ENCODE measurements at places on chromosomes 2 and 18.

- H3K27ac ChIP-seq, result no peak overlapping the region
- H3K36me3 ChIP-seq, result no peaks in the 10 kb centered on the region
- H3K4me1 ChIP-seq, result no peaks in the 10 kb centered on the region
- H3K27me3 ChIP-seq, result no peaks in the 10 kb centered on the region
- H3K4me3 ChIP-seq, result no peak overlapping the region
- DNase-seq, result no peak
Observed at GRCh38 chr18:12580630-12581342, 77.1 kb downstream of the SPIRE1 start.

DNA sequence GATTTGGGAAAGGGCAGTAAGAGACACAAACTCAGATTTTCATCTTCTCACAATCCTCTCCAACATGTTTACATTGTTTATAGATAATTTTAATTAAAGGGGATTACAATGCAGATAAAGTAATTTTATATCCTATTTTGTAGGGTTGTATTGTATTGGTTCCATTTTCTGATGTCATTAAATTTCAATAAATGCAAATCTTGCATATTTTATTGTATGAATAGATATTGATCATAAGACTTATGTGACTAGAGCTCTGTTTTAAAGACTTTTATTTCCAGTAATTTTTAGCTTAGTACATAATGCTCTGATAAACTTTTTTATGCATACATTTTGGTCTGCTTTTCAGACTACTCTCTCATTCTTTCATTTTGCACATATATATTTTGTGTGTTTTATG is 819.6 kb downstream of the TSN start:
- no peak overlapping the region for H3K27ac ChIP-seq
- H3K4me1 ChIP-seq, result no peaks in the 10 kb centered on the region
- no peaks in the 10 kb centered on the region for H3K36me3 ChIP-seq
- no peaks in the 10 kb centered on the region for H3K27me3 ChIP-seq

GRCh38 chr2:38203446-38203810 is 127.5 kb upstream of the CYP1B1 start:
- H3K4me3 ChIP-seq, result no peak overlapping the region
- no peaks in the 10 kb centered on the region for H3K36me3 ChIP-seq
- no peaks in the 10 kb centered on the region for H3K27me3 ChIP-seq
- H3K27ac ChIP-seq, result no peak overlapping the region
- DNase-seq, result no peak
- no peaks in the 10 kb centered on the region for H3K4me1 ChIP-seq

DNA sequence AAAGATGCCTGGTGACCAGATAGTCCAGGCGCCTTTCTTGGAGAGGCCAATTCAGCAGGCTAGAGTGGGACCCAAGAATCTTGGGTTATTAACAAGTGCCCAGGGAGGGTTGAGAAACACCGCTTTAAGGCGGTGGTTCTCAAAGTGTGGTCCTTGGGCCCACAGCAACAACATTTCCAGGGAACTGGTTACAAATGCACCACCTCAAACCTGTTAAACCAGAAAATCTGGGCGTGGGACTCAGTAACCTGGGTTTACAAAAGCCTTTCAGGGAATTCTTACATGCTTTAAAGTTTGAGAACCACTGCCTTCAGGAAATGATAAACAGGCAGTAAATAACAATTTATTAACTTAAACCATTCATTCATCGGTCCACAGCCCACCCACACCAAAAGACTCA is 92.5 kb downstream of the SP3 start:
- DNase-seq, result no peak
- no peaks in the 10 kb centered on the region for H3K27me3 ChIP-seq
- H3K27ac ChIP-seq, result no peak overlapping the region

- peak overlapping the region; percentile 41 for H3K27ac ChIP-seq
- peaks cover 9% of the 10 kb centered on the region for H3K4me1 ChIP-seq
- DNase-seq, result peak; percentile 80
- H3K4me3 ChIP-seq, result peak overlapping the region; percentile 84
Observed at GRCh38 chr2:74414881-74415761, 6.3 kb downstream of the C2orf81 start.

- H3K27me3 ChIP-seq, result no peaks in the 10 kb centered on the region
- no peak for DNase-seq
- H3K4me1 ChIP-seq, result peaks cover 16% of the 10 kb centered on the region
- peaks cover 4% of the 10 kb centered on the region for H3K36me3 ChIP-seq
- peak overlapping the region; percentile 62 for H3K4me3 ChIP-seq
- H3K27ac ChIP-seq, result no peak overlapping the region
Observed at GRCh38 chr2:241559323-241560161, 997 bp downstream of the BOK start.

DNA sequence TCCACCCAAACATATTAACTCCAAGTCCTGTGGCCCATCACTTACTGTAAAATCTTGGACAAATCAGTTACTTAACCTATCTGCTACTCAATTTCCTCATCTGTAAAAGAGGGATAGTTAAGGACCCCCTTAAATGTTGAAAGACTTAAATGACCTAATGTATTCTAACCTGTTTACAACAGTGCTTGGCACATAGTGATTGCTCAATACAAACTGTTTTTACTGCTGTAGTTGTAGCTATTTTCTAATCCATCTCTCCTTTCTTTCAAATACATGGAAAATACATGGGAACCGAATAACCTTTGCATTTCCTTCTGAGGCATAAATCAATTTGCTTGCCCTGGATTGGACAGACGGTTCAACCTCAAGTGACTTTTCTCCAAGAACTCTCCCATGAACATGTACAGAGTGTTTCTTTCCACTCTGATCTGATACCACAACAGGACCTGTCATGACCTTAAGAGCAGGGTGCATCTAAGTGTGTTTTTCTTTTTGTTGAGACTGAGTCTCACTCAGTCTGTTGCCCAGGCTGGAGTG is 2.7 kb downstream of the LNPK start:
- no peak overlapping the region for H3K4me3 ChIP-seq
- H3K27me3 ChIP-seq, result no peaks in the 10 kb centered on the region
- no peaks in the 10 kb centered on the region for H3K36me3 ChIP-seq
- DNase-seq, result no peak
- H3K4me1 ChIP-seq, result no peaks in the 10 kb centered on the region

GRCh38 chr2:39583781-39584180 is 81.9 kb upstream of the TMEM178A start:
- H3K36me3 ChIP-seq, result no peaks in the 10 kb centered on the region
- no peaks in the 10 kb centered on the region for H3K4me1 ChIP-seq
- H3K4me3 ChIP-seq, result no peak overlapping the region
- no peaks in the 10 kb centered on the region for H3K27me3 ChIP-seq

DNA sequence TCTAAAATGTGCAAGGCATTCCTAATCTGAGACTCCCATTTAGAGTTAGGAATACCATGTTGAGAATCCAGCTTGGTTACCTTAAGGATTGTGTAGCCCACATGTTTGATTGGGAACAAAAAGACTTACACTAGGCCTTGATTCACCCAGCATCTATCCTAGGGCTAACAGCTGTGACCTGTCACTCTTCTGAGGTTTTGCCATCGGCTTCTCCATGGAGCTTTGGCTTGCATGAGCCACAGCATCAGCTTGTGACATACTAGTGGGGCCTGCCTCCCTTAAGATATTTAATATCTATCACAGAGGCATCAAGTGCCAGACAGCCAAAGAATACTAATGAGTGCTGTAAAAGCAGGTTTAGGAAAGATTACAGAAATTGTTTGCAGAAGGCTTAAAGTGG is 241.3 kb upstream of the UBE2E3 start:
- H3K36me3 ChIP-seq, result no peaks in the 10 kb centered on the region
- DNase-seq, result no peak
- H3K4me3 ChIP-seq, result no peak overlapping the region
- no peaks in the 10 kb centered on the region for H3K4me1 ChIP-seq
- H3K27ac ChIP-seq, result no peak overlapping the region

GRCh38 chr18:37314534-37314933 is 251.1 kb downstream of the CELF4 start:
- no peak overlapping the region for H3K27ac ChIP-seq
- H3K4me1 ChIP-seq, result no peaks in the 10 kb centered on the region
- H3K27me3 ChIP-seq, result no peaks in the 10 kb centered on the region
- H3K4me3 ChIP-seq, result no peak overlapping the region
- H3K36me3 ChIP-seq, result no peaks in the 10 kb centered on the region

Data from ascending aorta (tissue), 2 donors.